NCI-H2029 (cell line): ENCODE measurements at places on chromosomes 12 and 14.

- DNase-seq = no peak
These were observed 17.0 kb downstream of the RNASE10 start for GRCh38 chr14:20522332-20522731.

DNA sequence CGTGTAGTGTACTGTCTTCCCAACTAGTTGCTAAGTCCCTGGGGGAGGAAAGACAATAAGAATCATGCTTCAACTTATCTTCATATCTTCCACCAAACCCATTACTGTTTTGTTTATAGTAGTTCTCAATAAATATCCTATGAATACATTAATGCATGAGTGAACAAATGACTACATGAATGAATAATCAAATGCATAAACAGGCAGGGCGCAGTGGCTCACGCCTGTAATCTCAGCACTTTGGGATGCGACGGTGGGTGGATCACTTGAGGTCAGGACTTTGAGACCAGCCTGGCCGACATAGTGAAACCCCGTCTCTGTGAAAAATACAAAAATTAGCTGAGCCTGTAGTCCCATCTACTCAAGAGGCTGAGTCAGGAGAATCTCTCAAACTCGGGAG is 32.1 kb upstream of the NR2C1 start:
- DNase-seq = no peak

- DNase-seq = no peak
These were observed 30.5 kb downstream of the EP400 start for GRCh38 chr12:131980263-131980662.

GRCh38 chr14:100137173-100137572 is 22.3 kb downstream of the DEGS2 start:
- DNase-seq = no peak
